ENCODE measurements at places on chromosomes 3 and 15. TPM values are rescaled to one million over a fixed set of nuclear protein-coding genes. Genes with fewer than 3 reads are reported as not detected.

CPA3 gene
- not detected for polyA plus RNA-seq

CCR3 gene
- polyA plus RNA-seq: not detected

ZKSCAN7 gene
- polyA plus RNA-seq: 3.1 TPM

GRCh38 chr3:18241837-18242236 is 183.3 kb downstream of the SATB1 start:
- DNase-seq: no peak

DNA sequence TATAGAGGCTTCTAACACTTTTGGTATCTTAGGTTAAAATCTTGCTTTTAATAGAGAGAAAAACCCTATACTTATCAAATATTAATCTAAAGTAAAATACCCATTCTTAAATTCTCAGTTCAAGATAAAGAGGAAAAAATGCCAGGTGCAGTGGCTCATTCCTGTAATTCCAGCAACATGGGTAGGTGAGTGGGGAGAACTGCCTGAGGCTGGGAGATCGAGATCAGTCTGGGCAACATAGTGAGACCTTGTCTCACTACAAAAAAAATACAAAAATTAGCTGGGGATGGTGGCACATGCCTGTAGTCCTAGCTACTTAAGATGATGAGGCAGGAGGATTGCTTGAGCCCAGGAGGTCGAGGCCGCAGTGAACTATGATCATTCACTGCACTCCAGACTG is 135.8 kb downstream of the CLASP2 start:
- no peak for DNase-seq

DNA sequence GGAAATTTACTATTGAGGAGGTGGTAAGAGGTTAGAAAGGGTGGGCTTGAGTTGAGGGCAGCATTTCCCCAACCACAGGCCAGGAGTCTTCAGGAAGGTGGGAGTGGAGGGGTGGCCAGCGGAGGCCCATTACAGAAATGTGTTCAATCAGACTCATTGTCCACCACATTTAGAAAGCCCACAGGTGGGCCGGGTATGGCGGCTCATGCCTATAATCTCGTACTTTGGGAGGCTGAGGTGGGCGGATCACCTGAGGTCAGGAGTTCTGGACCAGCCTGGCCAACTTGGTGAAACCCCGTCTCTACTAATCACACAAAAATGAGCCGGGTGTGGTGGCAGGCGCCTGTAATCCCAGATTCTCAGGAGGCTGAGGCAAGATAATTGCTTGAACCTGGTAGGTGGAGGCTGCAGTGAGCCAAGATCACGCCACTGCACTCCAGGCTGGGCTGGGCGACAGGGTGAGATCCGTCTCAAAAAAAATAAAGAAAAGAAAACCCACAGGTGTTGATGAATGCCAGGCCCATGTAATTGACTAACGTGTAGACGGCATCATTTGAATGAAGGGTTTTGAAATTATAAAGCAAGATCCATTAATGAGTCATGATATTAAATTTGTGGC is 12.2 kb upstream of the SYNM start:
- DNase-seq: no peak

All from GM23248 (cell line).